ENCODE measurements at places on chromosomes 4 and X.

- DNase-seq, result no peak
These were observed 283.9 kb upstream of the AGA start for GRCh38 chr4:177726111-177726510.

DNA sequence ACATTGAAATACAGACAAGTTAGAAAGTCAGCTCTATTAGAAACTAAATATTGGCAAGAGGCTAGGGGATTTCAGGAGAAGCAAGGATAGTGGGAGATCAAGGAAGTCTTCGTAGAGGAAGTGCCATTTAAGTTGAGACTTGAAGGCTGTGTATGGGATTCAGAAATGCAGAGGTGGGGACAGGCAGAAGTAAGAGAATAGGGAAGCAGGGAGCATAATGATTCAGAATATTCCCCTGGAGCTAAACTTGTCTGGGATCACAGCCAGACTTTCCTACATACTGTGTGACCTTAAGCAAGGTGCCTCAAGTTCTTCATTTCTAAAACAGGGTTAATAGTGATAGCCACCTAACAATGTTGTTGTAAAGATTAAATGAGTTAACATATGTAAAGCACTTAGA is 108.8 kb downstream of the DDIT4L start:
- no peak for DNase-seq

- DNase-seq, result no peak
These were observed 135.8 kb upstream of the PUDP start for GRCh38 chrX:7283741-7284140.

DNA sequence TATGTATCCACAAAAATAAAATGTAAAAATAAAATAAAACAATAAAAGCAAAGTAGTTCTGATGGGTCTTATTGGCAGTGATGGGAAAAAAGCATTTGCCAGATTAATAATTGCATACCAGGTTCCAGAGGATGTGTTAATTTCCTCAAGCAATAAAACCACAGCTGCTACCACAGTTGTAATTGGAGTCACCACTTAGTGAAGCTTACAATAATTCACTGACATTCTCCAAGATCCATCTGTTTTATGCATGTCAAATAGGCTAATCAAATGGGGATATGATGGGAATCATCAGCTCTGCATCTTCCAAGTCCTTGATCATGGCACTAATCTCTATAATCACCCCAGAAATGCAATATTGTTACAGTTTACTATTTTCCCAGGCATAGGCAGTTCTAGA is 123.5 kb upstream of the EMCN start:
- no peak for DNase-seq

- DNase-seq, result no peak
These were observed 24.7 kb downstream of the FAM53A start for GRCh38 chr4:1659104-1660043.

- DNase-seq, result no peak
These were observed 531 bp downstream of the RUFY3 start for GRCh38 chr4:70722199-70722791.

- no peak for DNase-seq
These were observed 55.4 kb downstream of the CC2D2A start for GRCh38 chr4:15525080-15525479.

DNA sequence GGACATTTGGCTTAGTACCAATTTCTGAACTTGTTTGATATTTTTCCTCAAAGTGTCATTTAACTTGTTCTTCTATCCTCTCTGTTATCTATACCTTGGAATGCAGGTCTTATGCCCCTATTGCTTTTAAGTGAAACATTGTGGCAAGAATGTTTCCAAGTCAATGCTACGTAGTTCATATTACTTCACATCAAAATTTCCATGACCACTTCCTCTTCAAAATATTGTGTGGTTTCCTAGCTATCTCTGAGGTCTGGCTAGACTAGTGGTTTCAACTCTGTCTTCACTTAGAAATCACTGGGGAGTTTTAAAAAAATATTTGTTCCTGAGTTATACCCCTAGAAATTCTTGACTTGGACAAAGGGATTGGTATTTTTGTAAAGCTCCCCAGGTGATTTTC is 20.2 kb upstream of the RASGEF1B start:
- DNase-seq, result no peak

GRCh38 chr4:21811565-21811964 is 137.0 kb downstream of the KCNIP4 start:
- no peak for DNase-seq

- DNase-seq, result no peak
These were observed 10.1 kb upstream of the MTMR1 start for GRCh38 chrX:150683112-150683511.

DNA sequence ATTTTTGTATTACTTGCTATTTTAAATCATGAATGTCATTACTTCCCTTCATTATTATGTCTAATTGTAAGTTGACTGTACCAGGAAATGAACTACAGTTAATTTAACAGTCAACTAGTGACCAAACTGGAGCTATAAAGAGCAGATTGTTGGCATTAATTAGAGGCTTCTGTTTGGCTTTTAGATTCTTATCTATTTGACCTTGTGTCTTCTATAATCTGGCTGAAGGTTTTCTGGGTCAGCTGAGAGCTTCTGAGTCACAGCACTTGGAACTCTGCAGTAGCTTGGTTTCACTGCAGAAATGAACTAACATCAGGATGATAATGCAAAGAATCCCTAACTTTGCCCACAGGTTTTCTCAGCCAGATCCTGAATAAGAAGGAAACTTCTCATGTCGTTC is 169.2 kb upstream of the LEF1 start:
- DNase-seq, result no peak

- no peak for DNase-seq
These were observed 56.6 kb downstream of the PDLIM5 start for GRCh38 chr4:94508296-94508695.

GRCh38 chr4:138037696-138038095 is 204.5 kb downstream of the SLC7A11 start:
- no peak for DNase-seq

- peak; percentile 71 for DNase-seq
These were observed at the start of gene RAB39B for GRCh38 chrX:155263854-155264628. Gene RAB39B, minus strand, starts transcription at chrX:155264491. Its CDS starts 203 bp downstream, at chrX:155264288.

DNA sequence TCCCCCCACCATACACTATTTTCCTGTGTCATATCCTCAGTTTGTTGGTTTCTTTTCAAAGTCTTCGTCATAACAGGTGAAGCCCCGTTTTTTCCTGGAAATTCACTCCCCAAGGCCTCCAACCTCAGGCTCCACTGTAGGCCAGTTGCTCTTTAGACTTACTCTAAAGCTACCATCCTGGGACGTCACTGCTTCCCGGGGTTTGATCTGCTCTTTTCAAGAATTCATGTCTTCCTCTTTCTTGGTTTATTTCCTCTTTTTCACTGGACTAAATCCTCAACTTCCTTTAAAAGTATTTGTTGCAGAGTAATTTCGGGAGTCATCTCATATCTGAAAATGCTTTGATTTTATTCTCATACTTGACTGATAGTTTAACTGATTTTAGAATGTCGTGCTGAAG is 6.5 kb upstream of the SERTM2 start:
- DNase-seq, result no peak

DNA sequence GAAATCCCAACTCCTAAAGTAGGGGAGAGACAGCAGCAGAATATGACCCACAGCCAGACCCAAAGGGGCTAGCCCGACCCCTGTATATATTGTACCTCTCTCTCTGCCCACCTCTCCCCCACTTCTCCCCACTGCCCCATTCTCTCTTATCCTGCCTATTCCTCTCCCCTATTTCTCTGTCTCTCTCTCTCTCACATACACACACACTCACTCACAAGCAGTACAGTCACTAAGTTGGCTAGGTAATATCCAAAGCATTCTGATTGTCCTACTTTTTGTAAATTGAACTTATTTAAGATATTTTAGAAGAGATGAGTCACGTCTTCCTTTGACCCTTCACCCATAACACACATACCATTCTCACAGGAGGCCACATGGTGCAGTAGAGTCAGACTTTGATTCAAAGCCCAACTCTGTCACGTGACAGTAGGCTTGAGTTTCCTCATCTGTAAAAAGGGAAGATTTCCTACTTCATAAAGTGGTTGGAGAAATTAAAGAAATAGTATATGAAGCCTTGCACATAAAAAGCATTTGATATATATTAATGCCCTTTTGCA is 29.5 kb downstream of the SRPX2 start:
- DNase-seq, result no peak

GRCh38 chr4:125749354-125749753 is 434.6 kb downstream of the FAT4 start:
- DNase-seq, result no peak

- DNase-seq, result no peak
These were observed 6.6 kb downstream of the MID1IP1 start for GRCh38 chrX:38807873-38808272.

All from GM13976 (cell line).